ENCODE measurements at places on chromosomes 3 and 15.

GRCh38 chr3:108966773-108967172, 13.1 kb upstream of the GUCA1C start:
- no peak for DNase-seq

- no peak for DNase-seq
Measured at GRCh38 chr3:154102225-154102624, 19.0 kb upstream of the ARHGEF26 start.

- no peak for DNase-seq
Measured at GRCh38 chr3:155494332-155494731, 200.8 kb upstream of the STRIT1 start.

GRCh38 chr3:5366746-5367145, 179.2 kb downstream of the EDEM1 start:
- DNase-seq, result no peak

GRCh38 chr3:48285132-48285531, 44.2 kb downstream of the ZNF589 start:
- DNase-seq, result no peak

DNA sequence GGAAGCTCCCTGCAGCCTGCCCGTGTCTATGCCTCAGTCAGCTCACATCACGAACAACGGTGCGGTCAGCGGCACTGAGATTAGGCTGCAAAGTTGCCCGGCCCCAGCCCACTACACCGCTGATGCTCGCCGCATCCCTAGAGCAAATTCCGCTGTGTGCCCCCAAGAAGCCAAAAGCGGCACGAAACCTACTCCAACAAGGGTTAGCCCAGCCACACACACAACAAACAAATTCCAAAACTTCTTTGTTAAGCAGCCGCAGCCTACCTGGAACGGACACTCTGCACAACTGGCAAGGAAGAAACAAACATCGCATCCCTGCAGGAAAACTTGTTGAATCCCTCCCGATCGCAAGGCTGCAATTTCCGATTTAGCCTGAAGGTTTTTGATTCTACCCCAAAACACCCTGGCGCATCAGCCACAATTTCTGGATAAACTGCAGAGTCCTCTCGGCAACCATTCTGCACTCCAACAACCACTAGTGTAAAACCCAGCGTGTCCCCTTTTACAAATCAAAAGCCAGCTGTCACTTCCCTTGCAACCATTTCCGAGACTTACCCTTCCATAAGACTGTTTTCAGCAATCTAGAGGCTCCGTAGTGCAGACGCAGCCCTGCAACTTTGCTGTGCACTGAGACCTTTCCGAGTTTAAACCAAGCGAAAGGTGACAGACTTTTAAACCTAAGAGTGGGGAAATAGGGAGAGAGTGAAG, 449 bp downstream of the ROBO1 start:
- DNase-seq, result no peak

GRCh38 chr15:70225416-70225815, 127.7 kb upstream of the TLE3 start:
- no peak for DNase-seq

GRCh38 chr3:31002730-31003129, 108.3 kb upstream of the GADL1 start:
- DNase-seq, result no peak

- no peak for DNase-seq
Measured at GRCh38 chr15:86842199-86842598, 762.5 kb downstream of the AGBL1 start.

DNA sequence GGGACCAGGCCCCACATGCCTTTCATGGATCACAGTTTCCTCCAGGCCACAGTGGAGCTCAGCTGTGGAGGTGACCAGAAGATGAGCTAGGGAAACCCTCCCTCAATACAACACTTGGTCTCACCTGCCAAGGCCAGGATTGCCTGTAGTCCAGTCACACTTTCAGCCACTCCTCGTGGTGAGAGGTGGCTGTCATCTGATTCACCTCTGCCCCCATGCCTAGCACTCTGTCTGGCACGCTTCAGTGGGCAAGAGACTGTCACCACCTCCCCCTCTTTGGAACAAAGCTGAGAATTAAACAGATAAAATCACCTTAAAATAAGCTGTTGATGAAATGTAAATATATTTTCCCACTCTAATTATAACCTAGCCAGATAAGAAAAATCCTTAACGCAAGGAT, 4.0 kb upstream of the IL17RD start:
- DNase-seq, result no peak

DNA sequence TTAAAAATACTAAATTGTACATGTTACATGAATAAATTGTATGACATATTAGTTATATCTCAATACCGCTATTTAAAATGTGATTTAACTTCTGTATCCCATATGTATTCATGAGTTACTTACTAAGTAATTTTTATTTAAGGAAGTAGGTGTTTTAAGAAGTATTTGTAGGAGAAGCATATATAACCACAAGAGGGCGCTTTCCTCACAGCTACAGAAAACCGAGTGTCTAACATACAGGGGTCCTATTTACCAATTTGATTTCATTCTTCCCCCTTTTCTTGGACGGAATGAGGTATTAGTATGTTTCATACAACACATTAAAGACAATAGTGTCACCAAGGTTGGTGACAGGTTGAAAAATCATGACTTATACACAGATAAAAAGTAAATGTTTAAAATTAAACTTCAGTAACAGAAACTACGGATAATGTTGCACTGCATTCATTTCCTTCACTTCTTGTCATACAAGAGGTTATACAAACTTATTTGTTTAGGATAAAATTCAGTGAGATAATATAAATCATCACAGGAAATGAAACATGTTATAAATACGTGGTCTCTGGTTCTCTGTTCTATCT, 253.6 kb downstream of the MAGI1 start:
- peak; percentile 28 for DNase-seq

DNA sequence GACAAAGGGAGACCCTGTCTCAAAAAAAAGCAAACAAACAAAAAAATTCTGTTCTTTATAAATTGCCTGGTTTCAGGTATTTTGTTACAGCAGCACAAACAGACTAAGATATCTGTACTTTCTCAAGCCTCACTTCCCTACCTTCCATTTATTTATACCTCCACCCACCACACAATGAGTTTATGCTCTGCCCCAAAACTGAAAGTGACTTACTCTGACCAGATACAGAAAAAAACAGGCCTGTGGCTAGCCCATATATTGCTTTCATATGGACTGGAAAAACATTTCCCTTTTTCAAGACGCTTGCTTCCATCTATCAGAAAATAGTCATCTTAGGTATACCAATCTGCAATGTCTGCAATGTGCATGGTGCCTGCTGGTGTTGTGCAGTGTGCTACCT, 8.7 kb upstream of the GPD1L start:
- no peak for DNase-seq

GRCh38 chr3:69738315-69738714, 949 bp upstream of the MITF start:
- DNase-seq, result peak; percentile 30
